ENCODE measurements at places on chromosomes 11 and 22.

DNA sequence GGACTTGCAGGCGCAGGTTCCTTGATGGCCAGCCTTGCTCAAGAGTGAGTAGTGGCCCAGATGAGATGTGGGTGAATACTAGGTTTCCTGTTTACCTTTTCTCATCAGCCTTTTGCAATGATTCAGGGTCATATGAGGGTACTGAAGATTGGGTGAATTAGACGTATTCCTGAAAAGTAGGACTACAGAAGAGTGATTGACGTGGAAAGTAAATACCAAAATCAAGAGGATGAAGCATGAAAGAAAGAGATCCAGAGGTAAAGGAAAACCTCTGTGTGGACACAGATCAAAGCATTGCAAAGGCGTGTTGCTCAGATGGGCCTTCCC is 59.9 kb downstream of the CYB5R2 start:
- DNase-seq: no peak

DNA sequence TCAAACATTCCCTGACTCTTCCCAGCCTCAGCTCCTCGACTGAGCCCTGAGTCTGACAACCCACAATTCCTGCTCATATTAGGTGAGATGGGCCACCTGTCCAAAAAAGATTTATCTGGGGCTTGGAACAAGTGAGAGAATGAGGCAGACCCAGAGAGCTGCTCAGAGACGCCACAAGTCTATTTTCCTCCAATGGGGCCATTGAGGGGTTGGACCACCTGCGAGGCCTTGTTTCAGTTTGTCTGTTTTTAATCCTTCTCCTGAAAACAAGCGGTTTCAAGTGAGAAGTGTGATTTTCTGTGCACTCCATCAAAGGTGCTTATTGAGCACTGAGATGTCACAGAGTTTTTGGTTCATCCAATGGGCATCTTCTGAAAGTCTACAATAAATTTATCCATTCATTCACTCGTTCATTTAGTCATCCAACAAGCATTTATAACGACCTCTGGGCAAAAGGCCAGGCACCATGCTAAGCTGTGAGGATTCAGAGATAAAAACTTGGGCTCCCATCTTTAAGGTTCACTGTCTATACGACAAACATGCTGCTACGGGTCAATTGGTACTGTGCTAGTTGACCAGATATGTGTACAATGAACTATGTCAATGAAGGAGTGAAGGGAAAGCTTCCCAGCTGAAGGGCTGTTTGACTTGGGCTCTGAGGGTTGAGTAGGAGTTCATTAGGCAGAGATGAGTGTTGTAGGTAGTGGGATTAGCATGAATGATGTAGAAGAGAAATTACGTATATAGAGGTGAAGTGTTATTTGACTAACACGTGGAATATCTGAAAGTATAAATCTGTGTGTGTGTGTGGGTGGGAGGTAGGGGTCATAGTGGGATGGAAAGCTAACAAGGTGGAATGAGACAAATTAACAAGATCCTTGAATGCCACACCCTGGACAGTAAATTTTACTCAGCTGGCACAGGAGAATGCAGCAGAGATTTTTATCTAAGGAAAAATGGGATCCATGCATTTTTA is 168.9 kb downstream of the MIAT start:
- no peak for DNase-seq

DNA sequence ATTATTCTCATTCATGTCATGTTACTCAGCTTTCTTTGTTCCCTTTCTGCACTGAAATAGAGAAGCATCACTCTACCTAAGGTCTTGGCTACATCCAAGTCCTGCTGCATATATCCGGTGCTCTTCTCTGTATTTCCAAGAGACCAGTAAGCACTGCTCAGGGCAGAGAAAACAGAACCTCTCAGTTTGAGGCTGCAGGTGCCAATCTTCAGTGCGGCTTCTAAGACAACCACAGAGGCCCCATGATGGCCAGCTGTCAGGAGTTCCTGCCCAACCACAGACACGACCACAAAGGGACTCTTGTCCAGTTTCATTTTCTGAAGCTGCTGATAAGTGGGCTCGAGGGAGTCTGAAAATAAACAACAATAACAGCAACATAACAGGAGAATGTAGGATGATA is 378.4 kb upstream of the PITPNB start:
- no peak for DNase-seq

DNA sequence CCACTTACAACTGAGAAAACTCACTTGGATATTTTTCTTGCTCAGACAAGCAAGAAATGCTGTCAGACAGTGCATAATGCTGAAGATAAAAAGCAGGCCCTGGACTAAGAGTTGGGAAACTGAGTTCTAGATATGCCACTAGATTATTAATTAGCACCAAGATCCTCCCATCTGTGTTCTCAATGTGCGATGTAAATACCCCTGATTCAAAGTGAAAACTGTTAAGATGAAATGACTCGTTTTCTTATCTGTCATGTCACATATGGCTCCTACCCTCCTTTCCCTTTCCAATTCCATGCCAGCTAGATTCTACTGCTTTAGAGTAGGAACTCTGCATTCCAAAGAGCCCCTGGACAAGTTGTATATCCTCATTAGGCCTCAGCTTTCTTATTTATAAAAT is 88.9 kb upstream of the CLNS1A start:
- DNase-seq: no peak

- DNase-seq: no peak
Observed at GRCh38 chr11:94405062-94405833, 4.0 kb upstream of the GPR83 start.

GRCh38 chr22:43535741-43536140 is 123.9 kb downstream of the MPPED1 start:
- DNase-seq: no peak

DNA sequence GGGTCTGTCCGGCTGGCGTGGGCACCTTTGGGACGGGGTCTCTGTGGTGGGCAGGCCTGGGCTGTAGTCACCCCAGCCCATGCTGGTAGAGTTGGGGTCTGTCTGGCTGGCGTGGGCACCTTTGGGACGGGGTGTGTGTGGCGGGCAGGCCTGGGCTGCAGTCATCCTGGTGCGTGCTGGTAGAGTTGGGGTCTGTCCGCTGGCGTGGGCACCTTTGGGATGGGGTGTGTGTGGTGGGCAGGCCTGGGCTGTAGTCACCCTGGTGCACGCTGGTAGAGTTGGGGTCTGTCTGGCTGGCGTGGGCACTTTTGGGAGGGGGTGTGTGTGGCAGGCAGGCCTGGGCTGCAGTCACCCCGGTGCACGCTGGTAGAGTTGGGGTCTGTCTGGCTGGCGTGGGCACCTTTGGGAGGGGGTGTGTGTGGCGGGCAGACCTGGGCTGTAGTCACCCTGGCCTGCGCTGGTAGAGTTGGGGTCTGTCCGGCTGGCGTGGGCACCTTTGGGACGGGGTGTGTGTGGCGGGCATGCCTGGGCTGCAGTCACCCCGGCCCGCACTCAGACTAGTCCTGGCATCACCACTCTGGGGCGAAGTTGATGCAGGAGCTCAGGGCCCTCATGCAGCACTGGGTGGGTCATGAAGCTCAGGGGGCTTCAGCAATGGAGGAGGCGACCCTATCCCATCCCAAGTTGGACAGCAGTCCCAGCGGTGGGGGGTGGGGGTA is 19.3 kb downstream of the PRR33 start:
- no peak for DNase-seq

- DNase-seq: no peak
Observed at GRCh38 chr11:75260396-75261170, 20.0 kb downstream of the TPBGL start.

DNA sequence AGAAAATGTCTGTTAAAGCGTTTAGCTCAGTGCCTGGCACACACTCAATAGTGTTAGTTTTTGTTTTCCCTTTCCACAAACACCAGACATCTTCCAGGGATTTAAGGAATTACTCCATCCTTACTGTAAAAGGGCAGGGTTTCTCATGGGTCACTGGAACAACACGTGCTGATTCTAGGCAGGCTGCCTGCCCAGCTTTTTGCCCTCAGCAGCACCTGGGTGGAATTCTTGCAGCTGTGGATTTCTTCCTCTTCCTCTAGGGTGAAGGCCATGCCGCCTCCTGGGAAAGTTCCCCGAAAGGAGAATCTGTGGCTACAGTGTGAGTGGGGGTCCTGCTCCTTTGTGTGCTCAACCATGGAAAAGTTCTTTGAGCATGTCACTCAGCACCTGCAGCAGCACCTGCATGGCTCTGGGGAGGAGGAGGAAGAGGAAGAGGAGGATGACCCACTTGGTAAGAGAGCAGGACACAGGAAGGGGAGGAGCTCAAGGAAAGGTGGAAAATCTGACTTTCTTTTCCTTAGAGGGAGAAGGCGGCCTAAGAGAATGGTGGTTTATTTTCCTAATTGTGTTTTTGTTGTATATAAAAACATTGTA is 5.4 kb downstream of the HINFP start:
- DNase-seq: no peak

DNA sequence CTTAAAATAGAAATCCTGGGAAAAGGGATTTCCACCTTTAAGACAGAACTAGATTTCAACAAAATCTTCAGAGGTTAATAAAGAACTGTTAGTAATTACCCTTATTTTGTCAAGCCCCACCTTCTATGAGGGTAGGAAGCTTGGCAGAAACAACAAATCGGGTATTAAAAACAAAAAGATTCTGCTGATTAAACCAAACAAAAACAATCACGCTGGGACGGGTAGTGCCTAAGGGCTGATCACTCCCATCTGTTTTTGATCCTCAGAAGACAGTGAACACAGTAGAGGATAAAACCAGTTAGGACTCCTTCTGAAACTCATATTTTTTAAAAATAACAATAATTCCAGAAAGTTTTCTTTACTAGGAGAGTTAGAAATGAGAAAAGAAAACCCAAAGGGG is 441.3 kb upstream of the API5 start:
- DNase-seq: no peak

GRCh38 chr11:35274909-35275785 is 136.2 kb downstream of the CD44 start:
- no peak for DNase-seq

GRCh38 chr22:39352306-39352891 is 2.6 kb downstream of the SYNGR1 start:
- DNase-seq: no peak

GRCh38 chr11:17760102-17761029 is 25.8 kb downstream of the KCNC1 start:
- no peak for DNase-seq

DNA sequence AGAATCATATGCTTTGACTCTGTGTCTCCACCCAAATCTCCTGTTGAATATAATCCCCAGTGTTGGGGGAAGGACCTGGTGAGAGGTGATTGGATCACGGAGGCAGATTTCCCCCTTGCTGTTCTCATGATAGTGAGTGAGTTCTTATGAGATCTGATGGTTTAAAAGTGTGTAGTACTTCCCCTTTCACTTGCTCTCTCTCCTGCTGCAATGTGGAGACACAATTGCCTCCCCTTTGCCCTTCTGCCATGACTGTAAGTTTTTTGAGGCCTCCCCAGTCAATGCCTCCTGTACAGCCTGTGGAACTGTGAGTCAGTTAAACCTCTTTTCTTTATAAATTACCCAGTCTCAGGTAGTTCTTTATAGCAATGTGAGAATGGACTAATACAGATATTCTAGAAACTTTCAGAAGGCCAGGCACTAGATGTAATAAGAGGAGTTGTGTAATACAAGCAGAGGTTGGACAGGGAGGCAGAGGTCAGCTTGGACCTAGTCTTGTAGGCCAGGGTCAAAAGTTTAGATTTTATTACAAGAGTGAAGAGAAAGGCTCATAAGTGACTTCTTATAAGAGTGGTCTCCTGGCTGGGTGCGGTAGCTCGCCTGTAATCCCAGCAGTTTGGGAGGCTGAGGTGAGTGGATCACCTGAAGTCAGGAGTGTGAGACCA is 9.3 kb upstream of the SERPING1 start:
- no peak for DNase-seq

- no peak for DNase-seq
Observed at GRCh38 chr22:44761025-44761424, 8.7 kb downstream of the ARHGAP8 start.

DNA sequence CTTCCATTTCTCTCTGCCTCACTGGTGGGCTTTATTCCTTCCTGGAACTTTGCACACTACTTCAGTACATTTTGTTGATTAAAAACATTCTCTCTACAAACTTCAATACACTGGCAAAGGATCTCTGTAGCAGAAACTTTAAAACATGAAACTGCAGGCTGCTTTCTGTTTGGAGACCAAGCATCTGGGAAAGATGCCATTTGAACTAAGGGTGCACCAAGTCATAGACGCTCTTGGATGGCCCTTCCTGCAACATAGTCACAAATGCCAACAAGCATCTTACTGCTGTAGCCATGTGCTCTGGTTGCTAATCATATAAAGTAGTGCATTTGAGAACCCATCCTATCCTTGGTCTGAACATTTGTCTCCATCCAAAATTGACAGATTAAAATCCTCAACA is 56.4 kb downstream of the SNX19 start:
- DNase-seq: no peak

DNA sequence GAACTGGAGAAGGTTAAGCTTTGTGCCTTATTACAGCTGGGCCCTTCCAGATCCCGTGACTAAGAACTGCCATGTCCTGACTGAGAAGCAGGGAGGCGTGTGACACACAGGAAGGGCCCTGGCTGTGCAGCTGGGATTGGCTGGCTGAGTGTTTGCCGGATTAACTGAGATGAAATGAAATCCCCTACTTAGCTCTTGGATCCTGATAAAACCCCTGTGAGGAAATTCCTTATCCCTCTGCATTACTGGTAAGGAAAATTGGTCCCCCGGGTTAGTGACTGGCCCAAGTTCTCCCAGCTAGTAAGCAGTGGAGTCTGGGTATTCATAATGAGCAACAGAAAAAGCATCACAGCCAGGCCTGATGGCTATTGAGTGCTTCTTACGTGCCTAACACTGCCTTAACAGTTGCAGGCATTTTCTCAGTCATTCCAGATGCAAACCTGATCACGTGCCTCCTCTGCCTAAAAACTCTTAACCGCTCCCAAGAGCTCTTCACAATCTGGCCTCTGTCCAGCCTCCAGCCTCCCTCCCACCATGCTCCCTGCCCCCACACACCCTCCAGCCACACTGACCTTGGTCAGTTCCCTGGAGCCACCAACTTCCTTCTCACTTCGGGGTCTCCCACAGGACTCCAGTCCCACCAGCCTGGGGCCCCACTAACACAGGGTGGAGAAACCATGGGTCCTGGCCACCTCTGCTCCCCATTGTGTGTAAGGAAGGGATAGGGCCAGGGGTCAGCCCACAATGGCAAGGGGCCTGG is 37.8 kb downstream of the ARRB1 start:
- no peak for DNase-seq

- no peak for DNase-seq
Observed at GRCh38 chr22:24026733-24027132, 15.6 kb downstream of the CABIN1 start.

DNA sequence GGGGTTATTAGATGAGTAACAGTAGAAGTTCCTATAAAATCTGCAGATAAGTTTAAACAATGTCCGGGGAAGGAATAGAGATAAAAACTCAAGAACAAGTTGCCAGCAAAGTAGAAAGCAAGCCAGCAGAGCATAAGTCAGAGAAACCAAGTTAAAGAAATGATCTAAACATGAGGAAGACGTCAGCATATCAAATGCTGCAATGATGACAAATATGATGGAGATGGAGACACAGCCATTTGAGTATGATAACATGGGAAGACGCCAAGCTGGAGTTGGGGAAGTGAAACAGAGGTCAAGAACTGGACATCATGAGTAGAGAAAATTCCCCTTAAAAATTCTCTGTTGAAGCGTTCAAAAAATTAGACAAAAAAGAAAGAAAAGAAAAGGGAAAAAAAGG is 571.5 kb downstream of the CNTN5 start:
- no peak for DNase-seq
